Stimulated activated CD4-positive, alpha-beta T cell treated with anti-CD3 and anti-CD28 coated beads, TNF-alpha, amount 100 ng/mL, for 4 hours (primary cell): ENCODE measurements at places on chromosomes 1 and 21.
A peak's percentile ranks its signal among the peaks of the same experiment; 100 is the strongest.

GRCh38 chr1:41386196-41386663 lies 25.0 kb downstream of the FOXO6 start:
- DNase-seq, result no peak

GRCh38 chr1:221742555-221743415 lies 896 bp upstream of the DUSP10 start:
- peak; percentile 60 for DNase-seq

- no peak for DNase-seq
Measured at GRCh38 chr1:197285526-197286205, 17.6 kb downstream of the CRB1 start.

DNA sequence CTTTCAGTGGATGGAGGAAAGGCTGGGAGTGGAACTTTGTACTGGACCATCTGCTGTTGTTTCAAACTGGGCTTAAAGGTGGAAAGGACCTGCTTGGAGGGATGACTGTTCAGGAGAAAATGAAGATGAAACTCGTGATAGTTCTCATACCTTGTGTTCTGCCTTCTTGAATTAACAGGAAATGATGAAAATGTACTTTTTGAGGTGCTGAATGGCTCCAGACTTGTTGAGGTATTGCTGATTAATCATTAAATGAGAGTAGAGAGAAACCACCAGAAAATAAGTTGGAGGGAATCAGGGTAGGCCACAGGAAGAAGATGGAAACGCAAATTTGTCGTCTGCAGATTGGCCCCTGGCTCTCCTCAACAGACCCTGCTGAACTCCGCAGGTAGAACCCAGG lies 26.2 kb upstream of the ZNF436 start:
- no peak for DNase-seq

GRCh38 chr1:66273656-66274055 lies 260.3 kb upstream of the SGIP1 start:
- no peak for DNase-seq

DNA sequence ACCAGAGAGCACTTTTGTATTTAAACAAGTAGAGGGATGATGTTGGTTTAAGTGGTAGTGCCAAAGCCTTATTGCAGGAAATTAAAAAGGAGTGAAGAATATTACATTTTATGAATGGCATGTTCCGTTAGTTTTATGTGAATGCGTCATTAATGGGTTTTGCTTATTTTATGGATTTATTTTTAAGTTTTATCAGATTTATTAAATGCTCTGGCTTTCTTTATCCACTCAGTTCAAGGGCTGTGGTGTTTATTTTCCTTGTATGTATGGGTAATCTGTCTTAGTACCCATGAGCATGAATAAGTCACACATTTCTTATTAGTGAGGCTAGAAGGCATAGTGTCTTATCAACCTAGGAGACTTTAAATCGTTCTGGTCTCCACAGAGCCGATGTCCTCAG lies 41.6 kb upstream of the NBL1 start:
- DNase-seq, result no peak

DNA sequence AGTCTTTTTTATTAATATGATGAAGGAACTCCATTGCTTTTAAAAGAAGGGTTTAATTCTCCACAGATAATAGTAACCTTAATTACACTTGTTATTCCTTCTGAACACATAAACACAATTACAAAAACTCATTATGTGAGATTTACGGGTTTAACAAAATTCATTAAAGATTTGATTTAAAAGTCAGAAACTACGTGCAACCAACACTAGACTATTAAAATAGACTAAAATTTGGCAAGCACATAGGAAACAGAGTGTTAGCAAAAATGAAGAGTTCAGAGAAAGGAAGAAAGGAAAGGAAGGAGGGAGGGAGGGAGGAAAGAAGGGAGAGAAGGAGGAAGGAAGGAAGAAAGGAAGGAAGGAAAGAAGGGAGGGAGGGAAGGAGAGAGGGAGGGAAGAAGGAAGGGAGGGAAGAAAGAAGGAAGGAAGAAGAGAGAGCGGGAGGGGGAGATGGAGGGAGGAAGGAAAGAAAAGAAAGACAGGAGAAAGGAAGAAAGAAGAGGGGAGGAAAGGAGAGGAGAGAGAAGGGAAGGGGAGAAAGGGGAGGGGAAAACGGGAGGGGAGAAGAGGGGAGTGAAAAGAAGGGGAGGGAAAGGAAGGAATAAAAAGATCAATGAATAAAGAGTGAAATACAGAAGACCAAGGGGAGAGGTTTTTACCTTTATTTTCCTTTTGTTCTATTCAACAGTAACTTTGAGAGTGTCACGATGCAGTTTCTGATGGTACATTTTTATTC lies 123.4 kb upstream of the LYPLAL1 start:
- no peak for DNase-seq

DNA sequence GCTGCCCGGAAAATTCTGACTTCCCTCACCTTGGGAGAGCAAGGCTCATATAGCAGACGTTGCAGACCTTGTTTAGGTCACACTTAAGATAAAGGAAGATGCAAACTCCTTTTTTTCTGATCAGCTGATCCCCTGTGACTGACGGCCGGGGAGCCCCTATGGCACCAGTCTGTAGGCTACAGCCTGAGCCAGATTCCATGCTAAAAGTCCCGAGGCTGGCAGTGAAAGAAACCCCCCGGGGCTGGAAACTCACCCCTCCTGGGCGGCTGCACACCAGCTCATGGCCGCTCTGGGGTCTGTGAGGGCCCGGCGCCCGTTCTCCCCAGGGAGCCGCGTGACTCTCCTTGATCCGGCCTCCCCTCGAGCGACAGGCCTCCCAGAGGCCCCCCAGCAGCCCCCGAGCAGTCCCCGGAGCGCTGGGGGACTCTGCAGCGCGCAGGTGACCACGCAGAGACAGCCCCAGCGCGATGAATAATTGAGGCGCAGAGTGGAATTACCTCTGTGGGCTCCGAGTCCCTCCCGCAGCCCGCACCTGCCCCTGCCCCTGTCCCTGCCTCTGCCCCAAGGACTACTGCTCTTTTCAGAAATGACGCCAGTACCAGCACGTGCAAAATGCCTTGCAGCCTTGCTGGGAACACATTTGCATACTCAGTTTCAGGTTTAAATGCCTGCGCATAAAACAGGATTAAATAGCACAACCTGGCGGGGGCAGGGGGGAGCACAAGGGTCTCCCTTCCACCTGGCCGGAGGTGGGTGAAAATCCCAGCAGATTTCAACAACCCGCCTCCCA lies 62.6 kb upstream of the CLDN14 start:
- DNase-seq, result no peak

GRCh38 chr1:206933333-206933945 lies 11.7 kb upstream of the FCMR start:
- DNase-seq, result peak; percentile 53

DNA sequence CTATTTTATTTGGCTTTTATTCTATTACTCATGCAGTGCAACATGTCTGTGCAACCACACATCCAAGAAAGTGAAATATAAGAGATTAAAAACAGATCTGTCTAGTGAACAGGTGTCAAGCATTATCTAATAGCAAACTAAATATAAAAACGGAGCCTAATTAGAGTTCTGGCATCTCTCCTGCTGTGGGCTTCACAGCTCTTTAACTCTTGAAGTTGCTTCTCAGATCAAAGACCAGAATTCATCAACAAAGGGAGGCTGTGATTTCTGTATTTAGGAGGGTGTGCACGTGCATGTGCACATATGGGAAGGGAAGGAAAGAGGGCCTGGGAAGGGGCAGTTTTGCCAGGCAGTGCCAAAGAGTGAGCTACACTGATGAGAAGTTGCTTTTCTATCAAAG lies 81.0 kb downstream of the MIS18A start:
- no peak for DNase-seq

- no peak for DNase-seq
Measured at GRCh38 chr1:228141226-228142044, 1.4 kb downstream of the GUK1 start.

- DNase-seq, result no peak
Measured at GRCh38 chr1:26221094-26221493, 12.9 kb upstream of the CEP85 start.

GRCh38 chr1:77888781-77889642 lies 588 bp downstream of the NEXN start:
- DNase-seq, result no peak

DNA sequence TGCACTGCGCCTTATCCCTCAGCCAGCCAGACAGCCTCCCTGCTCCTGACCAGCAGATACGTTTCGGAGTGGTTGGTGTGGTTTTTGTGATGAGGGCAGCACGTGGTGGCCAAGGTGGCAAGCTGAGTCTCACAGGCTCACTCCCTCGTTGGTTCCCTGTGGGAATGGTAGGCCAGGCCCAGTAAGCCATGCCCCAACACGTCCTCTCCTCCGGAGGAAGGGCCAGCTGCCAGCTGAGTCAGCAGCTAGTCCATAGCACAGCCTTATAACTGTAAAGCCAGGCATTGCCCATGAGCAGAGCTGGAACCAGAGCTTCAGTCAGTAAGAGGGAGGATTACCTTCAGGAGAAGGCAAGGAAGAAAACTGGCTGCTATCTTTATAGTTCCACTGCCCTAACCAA lies 29.5 kb downstream of the SZRD1 start:
- DNase-seq, result no peak

DNA sequence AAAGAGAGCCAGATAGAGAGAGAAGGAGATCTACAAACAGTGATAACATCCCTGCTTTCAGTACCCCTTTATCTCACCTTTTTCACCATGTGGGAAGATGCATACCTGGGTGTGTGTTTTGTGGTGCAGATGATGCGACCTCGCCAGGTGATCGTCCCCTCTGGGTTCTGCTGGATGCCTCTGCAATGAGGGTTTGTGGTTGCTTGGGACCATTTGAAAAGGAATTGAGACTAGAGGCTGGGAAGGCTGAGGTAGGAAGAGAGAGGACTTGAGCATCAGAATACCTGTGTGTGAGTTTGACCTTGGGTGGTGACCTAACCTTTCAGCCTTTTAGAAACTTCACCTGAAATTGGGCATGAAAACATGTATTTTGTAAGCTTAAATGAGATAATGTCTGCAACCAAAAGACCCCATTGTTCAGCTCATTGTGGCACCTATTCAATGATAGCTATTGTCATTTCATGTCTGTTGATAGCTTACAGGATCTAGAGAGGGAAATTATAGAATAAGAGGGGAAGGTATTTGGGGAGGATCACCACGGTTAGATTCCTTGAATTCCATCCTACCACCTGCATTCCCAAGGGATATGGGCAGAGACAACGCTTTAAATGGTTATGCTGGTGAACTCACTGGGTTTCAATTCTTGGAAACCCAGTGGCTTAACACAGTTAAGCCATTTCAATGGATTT lies 125.7 kb downstream of the IGSF21 start:
- no peak for DNase-seq

DNA sequence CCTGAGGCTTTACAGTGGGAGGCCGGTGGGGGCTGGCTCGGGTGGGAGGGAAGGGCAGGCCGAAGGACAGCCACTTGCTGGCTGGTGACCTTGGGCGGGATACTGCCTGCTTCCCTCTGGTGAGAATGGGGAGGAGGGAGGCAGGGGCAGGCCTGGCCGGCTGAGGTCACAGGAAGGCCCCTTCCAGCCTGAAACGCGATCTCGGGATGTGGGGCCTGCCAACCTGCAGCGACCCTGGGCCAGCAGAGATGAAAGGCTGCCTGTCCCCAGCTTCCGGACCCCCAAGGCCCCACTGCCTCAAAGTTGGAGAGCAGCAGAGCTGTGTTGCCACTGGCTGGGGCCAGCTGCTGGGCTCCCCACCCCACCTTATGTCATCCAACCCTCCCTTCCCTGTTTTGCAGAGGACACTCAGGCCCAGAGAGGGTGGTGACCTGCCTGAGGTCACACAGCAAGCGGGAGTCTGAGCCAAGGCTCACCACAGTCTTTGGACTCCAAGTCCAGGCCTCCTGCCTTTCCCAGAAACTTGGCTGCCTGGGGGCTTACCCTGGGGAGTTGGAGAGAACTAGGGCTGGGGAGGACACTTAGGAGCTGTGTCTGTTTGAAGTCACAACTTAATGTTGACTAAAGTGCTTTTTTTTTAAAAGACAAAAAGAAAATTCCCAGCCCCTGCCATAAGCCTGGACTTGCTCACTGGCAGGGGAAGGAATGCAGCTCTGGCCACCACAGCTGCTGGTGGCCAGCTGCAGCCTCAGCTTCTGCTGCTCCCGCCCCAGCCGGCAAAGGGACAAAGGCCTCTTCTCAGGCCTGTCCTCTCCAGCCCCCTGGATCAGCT lies 14.8 kb upstream of the WASF2 start:
- DNase-seq, result no peak

- DNase-seq, result no peak
Measured at GRCh38 chr1:53562291-53562980, 103.2 kb downstream of the DMRTB1 start.

DNA sequence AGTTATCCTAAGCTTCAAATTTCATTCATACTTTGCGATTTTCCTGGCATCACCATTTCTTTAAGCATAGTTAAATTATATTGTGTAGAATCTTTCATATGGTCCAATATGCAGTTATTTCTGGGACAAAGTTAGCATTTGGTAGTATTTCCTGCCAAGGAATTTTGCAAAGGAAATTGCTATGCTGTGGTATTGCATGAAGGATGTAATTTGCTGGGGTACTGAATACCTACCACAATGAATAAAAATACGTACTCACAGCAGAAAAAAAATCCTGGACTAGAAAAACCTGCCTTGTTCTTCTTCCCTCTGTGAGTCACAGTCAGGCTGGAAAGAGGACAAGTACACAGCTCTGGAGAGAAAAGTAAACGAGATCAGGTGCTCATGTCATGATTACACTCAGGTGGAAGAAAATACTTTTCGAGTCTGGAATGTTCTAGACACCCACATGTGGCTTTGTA lies 241.2 kb downstream of the PTBP2 start:
- DNase-seq, result no peak

DNA sequence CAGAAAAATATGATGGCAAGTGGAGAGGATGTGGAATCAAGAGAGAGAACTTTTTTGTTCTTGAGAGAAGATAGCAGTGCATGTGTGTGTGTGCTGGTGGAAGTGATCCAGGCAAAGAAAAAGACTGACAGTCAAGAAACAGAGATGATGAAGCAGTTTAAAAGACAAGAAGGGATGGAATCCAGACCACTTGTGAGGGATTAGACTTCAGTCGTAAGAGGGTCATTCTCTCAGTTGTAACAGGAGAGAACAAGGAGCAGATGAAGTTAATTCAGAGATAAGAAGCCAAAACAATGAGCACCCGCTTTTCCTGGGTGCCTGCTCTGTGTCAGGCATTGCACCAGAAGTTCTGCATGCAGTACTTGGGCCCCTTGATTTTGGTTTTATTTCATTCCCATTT lies 76.6 kb downstream of the RNF220 start:
- no peak for DNase-seq

DNA sequence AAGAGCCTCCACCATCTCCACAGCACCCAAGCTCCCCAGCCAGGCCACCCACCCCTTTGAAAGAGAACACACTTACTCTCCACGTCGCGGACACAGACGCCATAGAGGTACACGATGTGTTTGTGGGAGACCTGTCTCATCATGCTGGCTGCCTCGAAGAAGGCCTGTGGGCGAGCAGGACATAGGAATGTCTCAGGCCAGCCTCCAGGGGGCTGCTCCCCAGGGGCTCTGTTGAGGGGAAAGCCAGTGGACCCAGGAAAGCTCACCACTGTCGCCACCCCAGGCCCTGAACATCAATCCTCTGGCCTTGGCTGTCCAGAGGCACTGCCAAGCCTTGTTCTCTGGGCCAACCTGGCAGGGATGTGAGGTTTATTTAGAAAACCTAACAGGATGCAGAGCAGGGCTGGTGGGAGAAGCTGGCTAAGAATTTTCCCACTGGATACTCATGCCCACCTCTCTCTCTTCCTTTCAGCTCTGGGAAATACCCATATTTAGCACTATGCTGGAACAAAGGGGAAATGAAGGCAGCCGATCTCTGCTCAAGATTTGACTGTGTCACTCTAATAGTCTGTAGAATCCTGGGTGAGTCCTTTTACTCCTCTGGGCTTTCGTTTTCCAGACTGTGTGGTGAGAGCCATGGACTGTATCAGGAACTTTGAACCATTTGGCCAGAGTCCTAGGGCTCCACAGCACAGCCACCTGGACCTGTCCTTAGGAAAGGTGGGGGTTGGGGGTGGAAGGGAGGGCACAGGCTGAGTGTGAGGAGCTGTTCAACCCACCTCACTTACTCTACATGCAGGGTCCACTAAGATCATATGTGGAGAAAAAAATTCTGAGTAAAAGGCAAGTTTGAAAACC lies 101.9 kb downstream of the RAVER2 start:
- no peak for DNase-seq
